ENCODE measurements at places on chromosomes 16 and 17. TPM values are rescaled to one million over a fixed set of nuclear protein-coding genes. Genes with fewer than 3 reads are reported as not detected.

DNA sequence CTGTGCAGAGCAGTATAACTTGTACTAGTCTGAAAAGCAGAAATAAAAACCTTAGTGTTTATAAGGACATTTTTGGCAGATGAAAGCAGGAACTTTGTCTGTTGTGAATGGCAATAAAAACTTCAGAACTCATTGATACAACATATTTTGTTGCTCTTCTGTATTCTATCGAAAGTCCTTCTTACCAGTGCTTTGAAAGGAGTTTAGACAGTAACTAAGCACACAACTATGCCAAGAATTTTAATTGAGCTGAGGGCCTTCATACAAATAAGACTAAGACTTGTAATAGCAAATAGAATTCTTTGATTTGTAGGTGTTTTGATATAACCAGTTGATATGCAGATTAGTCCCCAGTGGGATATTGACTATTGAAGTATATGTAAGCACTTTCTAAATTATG, 308.4 kb downstream of the ZFHX3 start:
- H3K27ac ChIP-seq, result no peak overlapping the region
- H3K36me3 ChIP-seq, result no peaks in the 10 kb centered on the region
- peaks cover 3% of the 10 kb centered on the region for H3K27me3 ChIP-seq

DNA sequence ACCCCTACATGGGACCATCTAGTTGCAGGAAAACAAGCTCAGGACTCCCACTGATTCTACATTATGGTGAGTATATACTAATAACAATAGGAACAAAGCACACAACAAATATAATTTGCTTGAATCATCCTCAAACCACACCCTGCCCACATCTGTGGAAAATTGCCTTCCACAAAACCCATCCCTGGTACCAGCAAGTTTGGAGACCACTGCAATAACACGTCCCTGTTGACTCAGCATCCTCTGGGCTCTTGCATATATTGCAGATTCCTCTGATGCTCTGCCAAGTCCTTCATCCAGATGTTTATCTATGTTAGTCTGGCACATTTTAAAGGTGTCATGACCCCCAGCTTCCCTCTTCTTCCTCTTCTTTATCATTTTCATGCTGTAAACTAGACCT, 138.4 kb downstream of the PCTP start:
- H3K36me3 ChIP-seq, result no peaks in the 10 kb centered on the region
- no peaks in the 10 kb centered on the region for H3K4me1 ChIP-seq
- no peak overlapping the region for H3K27ac ChIP-seq
- H3K4me3 ChIP-seq, result no peak overlapping the region
- peaks cover 5% of the 10 kb centered on the region for H3K27me3 ChIP-seq

GRCh38 chr16:20850981-20851380, 44.7 kb downstream of the REXO5 start:
- H3K36me3 ChIP-seq, result peaks cover 11% of the 10 kb centered on the region
- peaks cover 25% of the 10 kb centered on the region for H3K4me1 ChIP-seq
- H3K27me3 ChIP-seq, result no peaks in the 10 kb centered on the region
- no peak overlapping the region for H3K27ac ChIP-seq
- no peak for DNase-seq
- H3K4me3 ChIP-seq, result no peak overlapping the region

DNA sequence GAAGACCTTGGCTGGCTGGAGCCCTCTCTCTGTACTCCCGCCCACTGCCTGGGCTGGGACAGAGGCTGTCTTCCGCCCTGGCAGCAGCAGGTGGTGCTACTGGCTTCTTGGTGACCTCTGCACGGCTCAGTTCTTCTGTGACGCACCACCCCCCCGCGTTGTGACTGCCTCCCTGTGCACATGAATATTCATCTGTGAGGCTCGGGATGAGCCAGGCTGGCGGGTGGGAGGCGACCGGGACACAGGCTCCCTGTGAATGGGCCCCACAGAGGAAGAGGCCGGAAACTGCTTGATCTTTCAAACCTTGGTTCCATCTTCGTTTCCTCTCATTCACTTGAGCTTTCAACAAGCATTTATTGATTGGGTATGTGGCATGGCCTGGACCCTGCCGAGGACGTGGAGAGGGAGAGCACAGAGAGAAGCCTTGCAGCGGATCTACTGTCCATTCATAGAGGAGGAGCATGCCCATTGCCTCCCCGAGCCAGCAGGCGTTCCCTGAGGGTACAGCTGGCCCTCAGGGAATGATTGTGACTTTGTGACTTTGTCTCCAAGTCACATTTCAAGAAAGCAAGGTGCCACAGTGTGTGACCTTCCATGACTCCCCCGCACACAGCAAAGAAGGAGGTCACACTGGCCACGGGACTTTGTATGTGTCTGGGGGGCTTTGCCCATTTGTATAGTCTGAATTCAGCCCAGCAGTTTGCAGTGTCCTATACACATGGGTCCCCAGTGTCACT, 45.0 kb downstream of the B9D1 start:
- H3K36me3 ChIP-seq, result no peaks in the 10 kb centered on the region
- no peak overlapping the region for H3K4me3 ChIP-seq
- H3K27ac ChIP-seq, result no peak overlapping the region
- DNase-seq, result no peak
- H3K4me1 ChIP-seq, result no peaks in the 10 kb centered on the region

DNA sequence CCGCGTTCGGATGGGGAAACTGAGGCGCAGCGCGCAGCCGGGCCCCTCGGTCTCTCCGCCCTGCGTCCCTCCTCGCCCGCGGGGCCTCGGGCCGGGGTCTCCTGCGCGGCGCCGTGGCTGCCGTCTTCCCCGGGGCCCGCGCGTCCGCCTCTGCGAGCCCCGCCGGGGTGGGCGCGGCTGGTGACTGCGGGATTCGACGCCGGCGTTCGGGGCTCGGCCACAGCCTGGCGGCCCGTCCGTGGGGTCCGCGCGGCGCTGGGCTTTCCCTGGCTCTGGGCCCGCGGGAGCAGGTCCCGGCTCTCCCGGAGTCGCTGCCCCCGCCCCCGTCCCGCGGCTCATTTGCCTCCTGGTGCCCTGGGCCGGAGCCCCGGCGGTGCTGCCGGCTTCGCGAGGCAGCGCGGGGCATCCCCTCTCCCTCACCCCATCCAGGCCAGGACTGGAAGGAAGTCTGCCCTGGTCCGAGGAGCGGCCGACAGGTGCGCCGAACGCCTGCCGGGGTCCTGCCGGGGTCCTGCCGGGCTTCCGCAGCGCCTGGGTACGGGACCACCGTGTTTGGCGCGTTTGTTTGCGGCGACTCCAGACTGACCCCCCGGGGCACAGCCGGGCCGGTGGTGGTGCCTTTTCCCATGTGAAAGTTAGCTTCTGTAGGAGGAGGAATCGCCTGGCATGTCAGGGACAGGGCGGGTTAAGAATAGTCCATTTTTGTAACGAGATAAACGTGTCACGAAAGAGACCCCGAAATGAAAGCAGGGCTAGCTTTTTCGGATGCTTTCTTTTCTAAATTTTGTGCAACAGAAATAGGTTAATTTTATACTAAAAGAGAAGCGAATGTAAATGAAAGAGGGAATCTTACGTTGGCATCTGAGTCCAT, 671 bp downstream of the CHMP6 start:
- H3K27me3 ChIP-seq, result peaks cover 5% of the 10 kb centered on the region
- DNase-seq, result no peak

- H3K4me3 ChIP-seq, result no peak overlapping the region
- DNase-seq, result no peak
- H3K27ac ChIP-seq, result no peak overlapping the region
- no peaks in the 10 kb centered on the region for H3K27me3 ChIP-seq
- H3K4me1 ChIP-seq, result peaks cover 14% of the 10 kb centered on the region
Observed at GRCh38 chr16:24022797-24023196, 187.0 kb downstream of the PRKCB start.

DNA sequence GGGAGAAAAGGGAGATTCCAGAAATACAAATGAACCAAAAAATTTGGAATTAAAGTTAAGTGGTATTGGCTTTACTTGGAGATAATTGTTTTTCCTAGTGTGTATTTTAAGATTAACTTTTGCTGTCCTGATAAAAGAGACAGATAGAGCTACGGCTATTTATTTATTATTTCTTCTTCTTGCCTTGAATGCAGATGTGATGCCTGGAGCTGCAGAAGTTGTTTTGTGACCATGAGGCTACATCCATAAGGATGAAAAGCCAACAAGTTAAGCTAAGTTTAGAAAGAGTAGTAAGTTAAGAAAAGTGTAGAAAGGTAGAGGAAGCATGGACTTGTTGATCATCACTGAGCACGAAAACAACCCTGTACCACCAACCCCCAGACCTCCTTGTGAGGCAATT, 41.7 kb downstream of the SOX9 start:
- no peak overlapping the region for H3K27ac ChIP-seq
- H3K36me3 ChIP-seq, result no peaks in the 10 kb centered on the region
- no peak overlapping the region for H3K4me3 ChIP-seq
- H3K27me3 ChIP-seq, result no peaks in the 10 kb centered on the region
- no peaks in the 10 kb centered on the region for H3K4me1 ChIP-seq
- DNase-seq, result no peak

The ATPAF2 gene
- total RNA-seq, result 32.4 TPM

- no peak for DNase-seq
- no peaks in the 10 kb centered on the region for H3K27me3 ChIP-seq
- H3K27ac ChIP-seq, result no peak overlapping the region
- peaks cover 37% of the 10 kb centered on the region for H3K36me3 ChIP-seq
- H3K4me1 ChIP-seq, result peaks cover 43% of the 10 kb centered on the region
Observed at GRCh38 chr17:47180337-47180736, 8.8 kb downstream of the CDC27 start.

DNA sequence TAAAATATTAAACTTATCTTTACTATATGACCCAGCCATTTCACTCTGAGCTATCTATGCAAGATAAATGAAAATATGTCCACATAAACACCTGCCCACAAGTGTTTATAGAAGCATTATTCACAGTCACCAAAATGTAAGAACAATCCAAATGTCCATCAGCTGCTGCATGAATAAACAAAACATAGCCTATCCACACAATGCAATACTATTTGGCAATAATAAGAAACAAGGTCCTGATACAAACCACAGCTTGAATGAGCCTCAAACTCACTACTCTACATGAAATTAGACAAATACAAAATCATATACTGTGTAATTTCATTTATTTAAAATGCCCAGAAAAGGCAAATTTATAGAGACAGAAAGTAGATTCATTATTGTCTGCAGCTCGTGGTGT, 355.1 kb downstream of the CDH8 start:
- no peak overlapping the region for H3K27ac ChIP-seq
- DNase-seq, result no peak
- H3K4me1 ChIP-seq, result no peaks in the 10 kb centered on the region
- H3K27me3 ChIP-seq, result no peaks in the 10 kb centered on the region

The UBB gene
- total RNA-seq, result 1,539 TPM

The SP6 gene
- total RNA-seq, result not detected

The C17orf78 gene
- total RNA-seq, result not detected

- no peaks in the 10 kb centered on the region for H3K27me3 ChIP-seq
- no peaks in the 10 kb centered on the region for H3K36me3 ChIP-seq
Observed at GRCh38 chr17:78958641-78959127, 21.0 kb downstream of the LGALS3BP start.
